CD4-positive, CD25-positive, alpha-beta regulatory T cell (primary cell): ENCODE measurements at places on chromosomes 6 and 20.

DNA sequence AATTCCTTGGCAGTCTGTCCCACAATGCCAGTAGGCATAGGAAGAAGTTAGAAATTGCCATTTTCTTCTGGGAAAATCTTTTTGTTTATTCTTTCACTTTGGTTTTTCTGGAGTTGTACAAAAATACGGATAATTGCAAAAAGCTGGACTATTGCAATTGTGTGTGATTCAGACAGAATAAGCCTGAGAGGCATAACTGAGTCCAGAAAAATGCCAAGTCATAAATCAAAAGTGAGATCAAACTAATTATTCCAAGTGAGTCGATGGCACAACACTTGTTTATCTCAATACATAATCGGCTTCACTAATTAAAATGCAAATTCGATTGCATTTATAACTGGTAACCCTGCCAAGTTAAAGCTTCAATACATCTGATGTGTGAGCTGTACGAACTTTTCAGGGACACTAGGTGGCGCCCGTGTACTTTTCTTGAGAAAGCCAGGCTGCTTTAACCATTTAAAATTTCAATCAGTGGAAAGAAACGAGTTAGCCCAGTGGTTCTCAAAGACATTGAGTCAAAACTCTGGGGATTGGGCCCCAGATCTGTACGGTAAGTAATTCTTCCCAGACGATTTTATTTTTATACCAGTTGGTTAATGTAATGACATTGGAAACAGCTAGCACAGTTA, 102.6 kb downstream of the LAMP5 start:
- DNase-seq: peak; percentile 62
- H3K36me3 ChIP-seq: no peaks in the 10 kb centered on the region
- no peaks in the 10 kb centered on the region for H3K4me1 ChIP-seq
- no peak overlapping the region for H3K4me3 ChIP-seq
- no peak overlapping the region for H3K27ac ChIP-seq
- no peaks in the 10 kb centered on the region for H3K27me3 ChIP-seq

DNA sequence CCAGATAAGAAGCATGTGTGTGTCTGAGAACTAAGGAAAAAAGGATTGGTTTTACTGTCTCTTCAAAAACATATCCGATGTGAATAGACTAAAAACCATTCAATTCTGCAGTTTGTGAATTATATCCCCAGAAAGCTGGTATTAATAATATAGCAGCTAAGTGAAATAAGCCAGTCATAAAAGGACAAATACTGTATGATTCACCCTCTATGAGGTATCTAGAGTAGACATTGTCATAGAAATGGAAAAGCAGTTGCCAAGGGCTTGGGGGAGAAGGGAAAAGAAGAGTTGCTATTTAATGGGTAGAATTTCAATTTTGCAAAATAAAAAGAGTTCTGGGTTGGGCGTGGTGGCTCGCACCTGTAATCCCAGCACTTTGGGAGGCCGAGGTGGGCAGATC, 137.5 kb downstream of the ATXN1 start:
- no peaks in the 10 kb centered on the region for H3K36me3 ChIP-seq
- H3K4me1 ChIP-seq: peaks cover 26% of the 10 kb centered on the region
- H3K4me3 ChIP-seq: no peak overlapping the region
- no peak overlapping the region for H3K27ac ChIP-seq

DNA sequence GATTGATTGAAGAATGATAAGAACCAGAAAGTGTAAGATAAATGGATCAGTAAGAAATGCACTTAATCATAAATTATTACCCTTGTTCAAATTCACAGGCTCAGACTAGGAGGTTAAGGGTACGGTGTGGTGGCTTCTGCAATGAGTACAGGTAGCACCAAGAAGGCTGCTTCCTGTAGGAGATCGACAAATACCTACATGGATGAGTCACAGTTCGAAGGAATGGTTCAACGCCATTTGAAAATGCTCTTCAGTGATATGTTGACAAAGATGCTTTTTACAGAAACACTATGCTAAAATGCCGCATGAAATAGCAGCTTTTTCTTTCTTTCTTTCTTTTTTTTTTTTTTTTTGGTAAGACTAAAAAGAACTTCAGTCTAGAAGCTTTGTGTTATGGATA, 116.2 kb downstream of the DTNBP1 start:
- H3K36me3 ChIP-seq: no peaks in the 10 kb centered on the region
- no peaks in the 10 kb centered on the region for H3K27me3 ChIP-seq
- H3K4me1 ChIP-seq: no peaks in the 10 kb centered on the region
- DNase-seq: no peak
- no peak overlapping the region for H3K4me3 ChIP-seq

DNA sequence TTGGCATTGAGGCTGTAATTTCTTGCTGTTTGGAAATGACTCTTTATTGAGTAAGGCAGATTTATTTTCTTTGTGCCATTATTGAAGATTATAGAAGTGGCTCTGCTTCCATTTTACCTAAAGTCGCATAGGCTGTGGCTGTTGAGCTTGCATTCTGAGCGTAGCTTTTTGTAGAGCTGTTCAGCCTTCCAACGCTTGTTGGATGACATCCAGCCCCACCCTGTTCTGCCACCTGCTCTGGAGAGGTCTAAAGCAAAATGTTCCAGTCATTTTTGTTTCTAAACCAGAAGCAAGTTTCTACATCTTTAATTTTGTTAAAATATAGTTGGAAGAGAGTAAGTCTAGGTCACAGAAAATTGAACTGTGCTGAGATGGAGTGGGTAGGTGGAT, 24.4 kb downstream of the UST start:
- H3K27me3 ChIP-seq: peaks cover 5% of the 10 kb centered on the region
- no peak for DNase-seq
- H3K27ac ChIP-seq: no peak overlapping the region
- no peaks in the 10 kb centered on the region for H3K36me3 ChIP-seq

DNA sequence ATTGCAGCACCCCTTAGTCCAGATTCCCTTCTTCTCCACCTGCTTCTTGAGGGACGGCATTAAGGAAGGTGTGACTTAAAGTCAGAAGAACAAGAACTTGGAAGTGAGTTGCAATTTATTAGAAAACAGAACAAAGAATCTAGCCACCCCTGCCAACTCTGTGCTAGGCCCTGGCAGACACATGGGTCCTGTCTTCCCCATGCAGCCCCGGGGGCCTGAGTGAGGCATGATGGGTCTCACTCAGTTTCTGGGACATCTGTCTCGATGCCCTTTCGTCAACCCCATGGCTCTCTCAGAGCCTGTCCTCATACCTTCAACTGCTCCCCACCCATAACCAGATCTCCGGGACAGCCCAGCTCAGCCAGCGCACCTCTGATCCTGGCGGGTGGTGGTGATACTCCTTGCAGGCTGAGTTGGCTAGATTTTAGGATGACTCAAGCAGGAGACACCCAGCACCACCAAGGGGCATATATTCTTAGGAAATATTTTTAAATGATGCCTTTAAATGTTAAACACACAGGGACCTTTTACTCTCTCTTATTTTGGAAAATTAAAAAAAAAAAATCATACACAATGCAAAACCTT, 143.2 kb upstream of the RNF24 start:
- no peak for DNase-seq
- no peaks in the 10 kb centered on the region for H3K36me3 ChIP-seq
- no peaks in the 10 kb centered on the region for H3K27me3 ChIP-seq
- H3K4me1 ChIP-seq: no peaks in the 10 kb centered on the region

GRCh38 chr6:169092375-169092774, 161.3 kb downstream of the THBS2 start:
- H3K4me3 ChIP-seq: no peak overlapping the region
- H3K27me3 ChIP-seq: no peaks in the 10 kb centered on the region
- DNase-seq: no peak
- no peaks in the 10 kb centered on the region for H3K36me3 ChIP-seq
- no peak overlapping the region for H3K27ac ChIP-seq

DNA sequence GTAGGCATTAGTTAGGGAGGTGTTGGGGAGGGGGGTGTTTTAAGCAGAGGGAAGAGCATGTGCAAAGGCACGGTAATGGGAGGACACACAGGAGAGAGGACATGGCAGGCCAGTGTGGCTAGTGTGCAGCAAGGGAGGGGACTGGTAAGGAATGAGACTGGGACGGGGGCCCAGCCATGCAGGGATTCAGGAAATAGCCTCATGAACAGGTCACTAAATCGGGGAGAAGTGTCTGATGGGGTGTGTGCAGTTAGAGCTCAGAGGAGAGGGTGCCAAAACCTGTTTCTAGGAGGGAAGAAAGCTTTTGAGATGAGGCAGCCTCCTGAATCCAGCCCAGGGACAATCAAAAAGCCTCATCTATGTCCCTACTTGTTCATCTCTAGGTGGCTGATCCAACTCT, 7.5 kb downstream of the BPI start:
- no peak overlapping the region for H3K27ac ChIP-seq
- no peaks in the 10 kb centered on the region for H3K27me3 ChIP-seq
- DNase-seq: no peak
- H3K36me3 ChIP-seq: no peaks in the 10 kb centered on the region
- no peaks in the 10 kb centered on the region for H3K4me1 ChIP-seq

GRCh38 chr20:47213966-47214365, 142.5 kb downstream of the ZMYND8 start:
- H3K4me1 ChIP-seq: no peaks in the 10 kb centered on the region
- no peak for DNase-seq

DNA sequence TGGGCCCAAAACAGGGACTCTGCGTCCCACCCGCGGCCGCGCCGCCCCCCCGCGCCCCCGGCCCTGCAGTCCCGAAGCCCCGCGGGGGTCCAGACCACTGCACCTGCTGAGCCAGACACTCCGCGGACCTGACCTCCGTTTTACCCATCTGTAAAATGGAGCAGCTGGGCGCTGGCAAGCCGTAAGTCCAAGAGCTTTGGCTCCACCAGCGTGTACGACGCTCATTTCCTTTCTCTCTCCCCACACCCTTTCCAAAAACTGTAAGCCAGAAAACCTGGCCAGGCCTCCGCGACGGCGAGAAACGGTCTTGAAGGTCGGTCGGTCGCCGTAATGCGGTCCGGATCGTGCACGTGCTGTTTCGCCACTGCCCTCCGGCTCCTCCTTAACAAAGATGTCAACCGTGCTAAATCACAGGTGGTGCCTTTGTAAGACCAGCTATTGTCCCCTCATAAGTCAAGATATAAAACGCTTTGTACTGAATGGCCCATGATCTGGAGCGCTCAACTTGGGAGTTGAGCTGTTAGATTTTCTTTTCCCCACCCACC, 7.8 kb upstream of the NR2E1 start:
- no peak overlapping the region for H3K4me3 ChIP-seq
- no peak for DNase-seq
- H3K4me1 ChIP-seq: peaks cover 16% of the 10 kb centered on the region
- no peak overlapping the region for H3K27ac ChIP-seq
- H3K27me3 ChIP-seq: peaks cover 67% of the 10 kb centered on the region

DNA sequence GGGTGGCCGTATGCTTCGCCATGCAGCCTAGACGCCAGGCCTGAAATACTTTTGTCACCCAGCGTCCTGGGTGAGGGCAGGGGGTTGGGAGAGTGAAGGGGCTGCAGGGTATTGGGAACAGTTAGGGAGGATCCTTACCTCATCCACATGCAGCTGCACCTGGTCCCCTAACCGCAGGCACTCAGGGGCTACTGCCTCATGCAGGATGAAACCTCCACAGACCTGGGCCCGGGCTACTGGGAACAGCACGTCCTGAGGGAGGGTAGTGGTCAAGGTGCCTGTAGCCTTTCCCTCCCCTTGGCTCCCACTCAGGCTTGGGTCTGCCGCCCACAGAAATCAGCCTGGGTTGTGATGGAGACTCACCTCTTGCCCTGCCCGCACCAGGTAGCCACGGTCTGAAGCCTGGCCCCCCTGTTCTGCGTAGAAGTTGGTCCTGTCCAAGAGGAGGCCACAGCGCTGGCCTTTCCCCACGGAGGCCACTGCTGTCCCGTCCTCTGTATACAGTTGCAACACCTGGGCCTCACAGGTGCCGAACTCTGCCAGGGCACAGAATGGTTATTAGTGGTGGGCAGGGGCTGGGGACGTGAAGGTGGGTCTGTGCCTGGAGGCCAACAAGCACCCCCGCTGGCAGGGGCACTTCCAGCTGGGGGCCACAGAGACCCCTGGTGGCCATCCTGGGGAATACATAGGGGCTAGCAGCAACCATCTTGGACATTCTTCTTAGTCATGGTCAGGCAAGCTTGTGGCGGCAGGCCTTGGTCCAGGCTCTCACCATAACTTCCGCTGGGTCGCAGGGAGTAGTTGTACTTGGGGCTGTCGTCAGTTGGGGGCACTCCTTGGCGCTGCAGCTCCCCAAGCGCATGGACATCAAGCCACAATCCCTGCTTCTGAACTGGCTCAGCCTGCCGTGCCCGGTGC, 8.6 kb downstream of the AARS2 start:
- no peaks in the 10 kb centered on the region for H3K4me1 ChIP-seq
- H3K36me3 ChIP-seq: peaks cover 62% of the 10 kb centered on the region
- no peak overlapping the region for H3K4me3 ChIP-seq

GRCh38 chr6:146847426-146847825, 248.7 kb downstream of the ADGB start:
- H3K4me3 ChIP-seq: no peak overlapping the region
- H3K27ac ChIP-seq: no peak overlapping the region
- DNase-seq: no peak
- H3K4me1 ChIP-seq: no peaks in the 10 kb centered on the region

- no peak for DNase-seq
- H3K36me3 ChIP-seq: no peaks in the 10 kb centered on the region
- H3K4me1 ChIP-seq: no peaks in the 10 kb centered on the region
- H3K4me3 ChIP-seq: no peak overlapping the region
These were observed 509.4 kb downstream of the KIF16B start for GRCh38 chr20:16063881-16064280.

- H3K36me3 ChIP-seq: no peaks in the 10 kb centered on the region
- no peak for DNase-seq
- no peaks in the 10 kb centered on the region for H3K4me1 ChIP-seq
These were observed 113.5 kb upstream of the PHACTR1 start for GRCh38 chr6:12602951-12603672.

- no peak for DNase-seq
- H3K36me3 ChIP-seq: no peaks in the 10 kb centered on the region
- H3K4me1 ChIP-seq: peaks cover 21% of the 10 kb centered on the region
These were observed 5.4 kb downstream of the LY86 start for GRCh38 chr6:6593867-6594468.

DNA sequence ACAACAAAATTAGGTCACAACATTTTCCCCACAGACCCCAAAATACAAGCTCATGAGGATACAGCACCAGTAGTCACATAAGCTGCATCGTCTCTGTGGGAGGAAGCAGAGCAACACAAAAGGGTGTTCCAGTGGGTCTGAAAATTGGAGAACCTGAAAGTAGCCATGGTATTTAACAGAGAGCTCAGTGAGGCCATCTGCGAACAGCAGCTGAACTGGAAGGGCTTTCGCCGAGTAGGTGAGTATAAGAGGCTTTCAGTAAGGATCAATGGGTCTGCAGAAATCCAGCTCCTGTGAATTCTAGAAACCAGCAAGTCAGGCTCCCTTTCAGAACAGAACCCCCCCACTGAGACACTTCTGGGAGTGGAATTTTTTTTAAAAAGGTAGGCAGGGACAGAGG, 120.0 kb upstream of the RREB1 start:
- H3K4me1 ChIP-seq: no peaks in the 10 kb centered on the region
- no peaks in the 10 kb centered on the region for H3K27me3 ChIP-seq
- no peak for DNase-seq
- no peak overlapping the region for H3K4me3 ChIP-seq
- no peaks in the 10 kb centered on the region for H3K36me3 ChIP-seq

GRCh38 chr20:1664911-1665310, 7.3 kb upstream of the SIRPG start:
- DNase-seq: peak; percentile 52
- peak overlapping the region; percentile 72 for H3K27ac ChIP-seq
- H3K4me1 ChIP-seq: peaks cover 81% of the 10 kb centered on the region
- H3K36me3 ChIP-seq: no peaks in the 10 kb centered on the region
- no peaks in the 10 kb centered on the region for H3K27me3 ChIP-seq
- H3K4me3 ChIP-seq: peak overlapping the region; percentile 58

- no peaks in the 10 kb centered on the region for H3K36me3 ChIP-seq
- DNase-seq: peak; percentile 77
- H3K4me3 ChIP-seq: no peak overlapping the region
These were observed 5.6 kb upstream of the HLA-DOA start for GRCh38 chr6:33014841-33015634.

GRCh38 chr20:64042054-64042781, 6.2 kb downstream of the C20orf204 start:
- peaks cover 49% of the 10 kb centered on the region for H3K4me1 ChIP-seq
- no peaks in the 10 kb centered on the region for H3K36me3 ChIP-seq
- peak overlapping the region; percentile 37 for H3K4me3 ChIP-seq
- no peak for DNase-seq
- peak overlapping the region; percentile 69 for H3K27ac ChIP-seq
